Activated CD4-positive, alpha-beta T cell treated with anti-CD3 and anti-CD28 coated beads, Interleukin-2, amount 10 ng/mL, durations not matched to agents 7 days and 5 days (primary cell): ENCODE measurements at places on chromosomes 7 and 10.

- no peak for DNase-seq
- H3K27me3 ChIP-seq, result peaks cover 7% of the 10 kb centered on the region
- no peak overlapping the region for H3K4me3 ChIP-seq
- no peaks in the 10 kb centered on the region for H3K36me3 ChIP-seq
- no peak overlapping the region for H3K27ac ChIP-seq
These were observed 36.5 kb downstream of the BAMBI start for GRCh38 chr10:28713626-28714352.

GRCh38 chr7:137975768-137976167 is 26.1 kb downstream of the CREB3L2 start:
- no peaks in the 10 kb centered on the region for H3K27me3 ChIP-seq
- H3K4me1 ChIP-seq, result no peaks in the 10 kb centered on the region
- no peak overlapping the region for H3K4me3 ChIP-seq
- H3K36me3 ChIP-seq, result peaks cover 2% of the 10 kb centered on the region
- H3K27ac ChIP-seq, result no peak overlapping the region
- no peak for DNase-seq

DNA sequence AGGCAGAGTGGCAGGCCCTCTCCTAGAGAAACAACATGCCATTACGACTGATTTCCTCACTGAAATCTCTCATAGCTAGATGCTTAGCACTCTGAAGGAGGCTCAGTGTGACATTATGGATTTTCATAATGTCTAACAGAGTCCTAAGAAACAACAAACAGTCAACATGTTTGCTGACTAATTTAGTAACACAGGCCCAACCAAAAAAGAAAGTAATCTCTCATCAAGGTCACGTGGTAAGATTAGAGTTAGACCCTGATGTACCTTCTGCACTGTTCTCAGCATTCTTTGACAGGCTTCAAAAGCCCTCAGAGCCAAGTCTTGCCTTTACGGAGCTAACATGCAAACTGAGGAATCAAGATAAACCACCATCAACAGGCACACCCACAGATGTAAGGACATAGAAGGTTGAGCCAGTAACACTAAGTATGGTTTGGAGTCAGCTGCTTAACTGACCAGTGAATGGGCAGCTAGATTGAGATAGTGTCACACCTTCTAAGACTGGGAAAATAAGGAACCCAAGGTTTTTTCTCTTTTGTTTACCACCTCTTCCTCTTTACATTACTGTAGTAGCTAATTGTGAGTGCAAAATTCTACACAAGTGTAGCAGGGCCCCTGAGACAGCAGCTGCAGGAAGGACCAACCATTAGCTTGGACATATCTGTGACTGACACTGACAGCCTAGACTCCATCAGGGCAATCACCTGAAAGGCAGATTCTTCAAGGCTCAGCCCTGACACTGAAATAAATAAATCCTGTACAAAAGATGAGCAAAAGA is 15.3 kb upstream of the KCNIP2 start:
- DNase-seq, result no peak
- H3K27me3 ChIP-seq, result no peaks in the 10 kb centered on the region
- peaks cover 23% of the 10 kb centered on the region for H3K36me3 ChIP-seq
- H3K4me3 ChIP-seq, result no peak overlapping the region
- H3K27ac ChIP-seq, result peak overlapping the region; percentile 31
- H3K4me1 ChIP-seq, result peaks cover 23% of the 10 kb centered on the region

DNA sequence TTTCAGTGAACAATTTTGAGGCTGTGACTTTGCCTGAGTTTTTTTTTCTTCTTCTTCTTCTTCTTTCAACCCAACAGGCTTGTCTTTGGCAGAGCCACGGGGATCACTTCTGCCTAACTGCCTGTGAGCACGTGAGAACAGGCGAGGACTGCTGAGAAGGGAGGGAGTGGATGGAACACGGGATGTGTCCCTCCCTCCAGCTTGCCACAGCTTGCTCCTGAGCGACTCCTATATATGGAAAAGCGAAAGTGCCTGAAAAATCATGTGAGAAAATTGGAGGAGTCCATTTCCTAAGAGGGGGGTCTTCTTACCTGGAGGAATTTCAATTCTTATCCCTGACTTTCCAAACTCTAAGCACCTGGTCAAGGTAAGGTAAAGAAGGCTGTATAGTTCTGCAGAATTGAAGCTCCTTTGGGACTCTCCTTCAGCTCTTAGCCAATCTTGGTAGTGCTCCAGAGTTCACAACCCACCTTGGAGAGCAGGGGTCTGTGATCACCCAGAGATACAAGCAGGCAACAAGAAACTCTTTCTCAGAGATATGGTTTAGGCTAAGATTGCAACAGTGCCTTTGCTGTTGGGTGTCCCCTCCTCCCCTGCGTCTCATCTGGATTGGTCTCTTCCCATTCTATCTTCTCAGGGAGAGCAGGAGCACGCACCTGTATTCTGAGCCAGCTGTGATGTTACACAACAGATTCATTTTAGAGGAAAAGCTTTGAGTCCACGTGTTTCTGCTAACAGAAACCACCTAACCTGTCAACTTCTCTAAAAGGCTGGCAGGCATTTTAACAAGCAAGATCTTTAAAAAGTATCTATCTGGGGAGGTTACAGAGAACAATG is at the start of gene MAT1A:
MAT1A (minus strand) TSS at position 208 of the 837 bp plus-strand sequence. CDS start 235 bp downstream, outside the sequence.
- no peaks in the 10 kb centered on the region for H3K4me1 ChIP-seq
- H3K36me3 ChIP-seq, result no peaks in the 10 kb centered on the region

DNA sequence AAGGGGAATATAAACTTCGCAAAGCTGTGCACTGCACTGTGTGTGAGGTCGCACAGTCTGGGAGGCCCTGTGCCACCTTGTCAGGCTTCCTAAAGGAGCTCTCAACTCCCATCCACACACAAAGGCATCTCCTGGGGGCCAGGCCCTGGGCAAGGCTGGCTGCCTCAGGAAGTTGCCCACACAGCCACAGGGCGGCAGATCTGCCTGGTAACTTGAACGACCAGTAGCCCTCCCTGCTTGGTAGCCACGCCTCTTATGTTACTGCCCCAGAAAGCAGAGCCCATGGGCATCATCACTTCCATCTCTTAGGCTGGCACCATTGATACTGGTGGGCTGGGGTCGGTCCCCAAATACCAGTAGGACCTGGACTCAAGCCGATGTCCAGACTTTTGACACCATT is 82.8 kb downstream of the HECW1 start:
- no peak overlapping the region for H3K27ac ChIP-seq
- no peaks in the 10 kb centered on the region for H3K36me3 ChIP-seq
- H3K4me1 ChIP-seq, result no peaks in the 10 kb centered on the region
- DNase-seq, result no peak
- H3K4me3 ChIP-seq, result no peak overlapping the region

GRCh38 chr7:45028138-45028919 is 28.3 kb downstream of the CCM2 start:
- H3K27ac ChIP-seq, result peak overlapping the region; percentile 87
- H3K4me3 ChIP-seq, result peak overlapping the region; percentile 81
- H3K36me3 ChIP-seq, result peaks cover 79% of the 10 kb centered on the region
- H3K4me1 ChIP-seq, result peaks cover 68% of the 10 kb centered on the region

DNA sequence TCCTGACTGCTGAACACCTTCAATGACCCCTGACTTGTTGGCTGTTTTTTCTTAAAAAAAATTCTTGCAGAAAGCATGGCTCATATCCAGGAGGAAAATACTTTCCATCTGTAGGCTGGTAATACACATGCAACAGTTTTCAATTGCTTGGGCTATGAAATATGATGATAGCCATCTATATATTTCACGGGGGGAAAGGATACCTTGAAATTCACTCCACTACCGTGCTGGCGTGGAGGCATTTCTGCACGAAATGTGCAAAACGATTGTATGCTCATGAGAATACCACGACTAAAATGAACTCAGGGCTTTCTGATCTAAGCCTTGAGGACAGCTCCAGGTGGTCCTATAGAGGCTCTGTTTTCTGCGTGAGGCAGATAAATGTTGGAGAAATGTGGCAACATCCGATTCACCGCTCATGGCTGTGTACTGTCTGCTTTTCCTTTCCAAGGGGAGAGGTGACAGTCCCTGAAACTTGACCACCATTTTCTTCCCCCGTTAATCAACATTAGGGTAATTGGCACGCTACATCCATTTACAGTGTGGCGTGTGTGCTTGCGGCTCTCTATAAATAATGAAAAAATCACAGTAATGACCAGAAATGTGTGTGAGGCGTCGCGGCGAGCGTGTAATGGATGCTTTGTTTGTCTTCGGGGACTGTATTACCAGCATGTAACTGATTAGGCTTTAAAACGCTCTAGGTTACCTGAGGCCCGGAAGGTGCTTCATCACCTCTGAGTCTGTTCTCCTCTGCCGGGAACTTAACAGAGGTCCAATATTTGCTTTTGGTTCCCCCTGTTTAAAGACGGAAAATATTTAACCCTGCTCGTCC is 12.8 kb upstream of the CARD11 start:
- H3K4me3 ChIP-seq, result no peak overlapping the region
- peaks cover 3% of the 10 kb centered on the region for H3K4me1 ChIP-seq
- no peak overlapping the region for H3K27ac ChIP-seq
- peaks cover 6% of the 10 kb centered on the region for H3K27me3 ChIP-seq
- peaks cover 9% of the 10 kb centered on the region for H3K36me3 ChIP-seq
- no peak for DNase-seq

GRCh38 chr10:123154711-123155505 is 706 bp downstream of the BUB3 start:
- peaks cover 50% of the 10 kb centered on the region for H3K36me3 ChIP-seq
- peak; percentile 51 for DNase-seq
- H3K27me3 ChIP-seq, result peaks cover 24% of the 10 kb centered on the region
- H3K4me3 ChIP-seq, result peak overlapping the region; percentile 100

DNA sequence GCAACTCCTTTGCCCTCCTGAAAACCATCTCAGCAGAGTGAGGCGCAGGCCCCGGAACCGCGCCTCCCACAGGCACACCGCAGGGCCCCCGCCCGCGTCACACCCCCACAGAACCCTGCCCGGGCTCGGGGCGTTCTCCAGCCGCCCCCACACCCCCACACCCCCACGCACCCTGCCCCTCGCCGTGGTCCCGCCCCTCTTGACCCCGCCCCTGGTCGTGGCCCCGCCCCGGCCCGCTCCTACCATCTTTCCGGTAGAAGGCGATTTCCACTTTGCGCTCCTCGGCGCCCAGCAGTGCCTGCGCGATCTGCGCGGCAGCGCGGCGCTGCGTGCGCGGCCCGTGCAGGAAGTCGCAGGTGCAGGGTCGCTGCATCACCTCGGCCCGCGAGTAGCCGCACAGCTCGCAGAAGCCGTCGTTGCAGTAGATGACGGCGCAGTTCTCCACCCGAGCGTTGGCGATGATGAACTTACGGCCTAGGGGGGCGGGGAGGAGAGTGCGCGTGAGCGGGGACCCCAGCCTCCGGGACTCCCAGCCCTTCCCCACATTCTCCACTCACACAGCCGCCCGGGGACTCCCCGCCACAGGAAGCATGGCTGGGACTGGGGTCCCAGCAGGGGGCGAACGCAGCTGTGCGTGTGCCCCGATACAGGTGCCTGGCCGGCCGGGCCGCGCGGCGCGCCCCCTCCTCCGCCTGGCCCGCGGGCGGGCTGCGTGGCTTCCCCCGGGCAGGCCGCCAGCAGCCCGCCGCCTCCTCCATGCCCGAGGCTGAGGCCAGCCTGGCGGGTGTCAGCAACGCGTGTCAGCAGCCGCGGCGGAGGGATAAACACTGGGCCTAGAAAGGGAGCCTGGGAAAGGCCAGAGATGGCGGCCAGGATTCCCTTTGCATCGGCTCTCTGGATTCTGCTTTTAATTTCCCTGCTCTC is 3.4 kb downstream of the KCNH2 start:
- peak; percentile 80 for DNase-seq
- H3K27ac ChIP-seq, result peak overlapping the region; percentile 88
- H3K4me1 ChIP-seq, result peaks cover 42% of the 10 kb centered on the region
- peak overlapping the region; percentile 79 for H3K4me3 ChIP-seq
- H3K27me3 ChIP-seq, result peaks cover 28% of the 10 kb centered on the region

DNA sequence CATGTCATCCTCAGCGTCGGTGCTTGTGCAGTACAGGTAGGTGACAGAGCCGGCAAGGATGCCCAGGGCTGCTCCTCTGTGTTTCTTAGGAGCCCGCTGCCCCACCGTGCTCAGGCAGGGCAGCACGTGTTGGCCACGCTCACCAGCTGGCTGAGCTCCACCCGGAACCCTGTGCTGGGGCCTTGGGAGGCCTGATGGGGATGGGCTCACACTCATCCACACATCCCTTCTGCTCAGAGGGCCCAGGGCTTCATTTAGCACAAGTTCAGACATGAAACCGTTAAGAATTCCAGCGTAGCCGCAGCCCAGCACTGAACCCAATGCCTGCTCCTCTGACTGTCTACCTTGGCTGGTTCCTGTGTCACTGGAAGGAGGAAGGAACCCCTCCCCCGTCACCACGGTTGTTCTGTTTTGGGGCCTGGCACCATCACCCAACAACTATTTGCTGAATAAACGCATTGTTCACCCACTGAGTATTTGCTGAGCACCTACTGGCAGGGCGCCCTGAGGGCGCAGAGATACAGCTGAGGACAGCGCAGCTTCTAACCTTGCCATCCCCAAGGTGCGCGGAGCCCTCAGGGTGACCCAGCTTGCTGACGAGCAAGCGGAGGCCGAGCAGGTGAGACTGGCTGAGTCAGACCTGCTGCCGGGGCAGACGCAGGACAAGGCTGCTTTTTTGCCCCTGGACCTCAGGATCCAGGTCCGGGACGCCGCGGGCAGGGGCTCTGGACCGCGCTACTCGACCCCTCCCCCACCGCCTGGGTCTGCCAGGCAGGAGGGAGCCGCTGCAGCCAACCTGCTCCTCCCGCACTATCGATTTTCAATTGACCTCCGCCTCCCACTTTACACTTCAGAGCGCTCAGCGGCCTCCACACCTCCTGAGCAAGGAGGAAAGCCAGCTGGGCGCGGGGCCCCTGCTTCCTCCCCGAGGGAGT is 50.6 kb upstream of the RET start:
- H3K27ac ChIP-seq, result no peak overlapping the region
- H3K4me1 ChIP-seq, result no peaks in the 10 kb centered on the region
- H3K27me3 ChIP-seq, result no peaks in the 10 kb centered on the region
- no peaks in the 10 kb centered on the region for H3K36me3 ChIP-seq
- H3K4me3 ChIP-seq, result no peak overlapping the region

- H3K4me1 ChIP-seq, result no peaks in the 10 kb centered on the region
- no peaks in the 10 kb centered on the region for H3K27me3 ChIP-seq
- no peak overlapping the region for H3K27ac ChIP-seq
- H3K36me3 ChIP-seq, result no peaks in the 10 kb centered on the region
- DNase-seq, result no peak
These were observed 150.0 kb downstream of the DNAJB9 start for GRCh38 chr7:108719631-108720030.

- no peak overlapping the region for H3K27ac ChIP-seq
- H3K4me1 ChIP-seq, result no peaks in the 10 kb centered on the region
- no peak for DNase-seq
- no peak overlapping the region for H3K4me3 ChIP-seq
- H3K36me3 ChIP-seq, result no peaks in the 10 kb centered on the region
- H3K27me3 ChIP-seq, result peaks cover 27% of the 10 kb centered on the region
These were observed 2.1 kb downstream of the GRM3 start for GRCh38 chr7:86645676-86646276.

- H3K27me3 ChIP-seq, result peaks cover 4% of the 10 kb centered on the region
- H3K4me3 ChIP-seq, result no peak overlapping the region
- no peak overlapping the region for H3K27ac ChIP-seq
- H3K4me1 ChIP-seq, result no peaks in the 10 kb centered on the region
- no peaks in the 10 kb centered on the region for H3K36me3 ChIP-seq
- DNase-seq, result no peak
These were observed 58.3 kb downstream of the WIPF3 start for GRCh38 chr7:29864656-29865055.
